ENCODE measurements at places on chromosomes 2 and 18.

GRCh38 chr2:158718851-158719250 is 76.3 kb upstream of the DAPL1 start:
- DNase-seq = no peak

GRCh38 chr2:149544692-149545091 is 42.9 kb downstream of the MMADHC start:
- no peak for DNase-seq

DNA sequence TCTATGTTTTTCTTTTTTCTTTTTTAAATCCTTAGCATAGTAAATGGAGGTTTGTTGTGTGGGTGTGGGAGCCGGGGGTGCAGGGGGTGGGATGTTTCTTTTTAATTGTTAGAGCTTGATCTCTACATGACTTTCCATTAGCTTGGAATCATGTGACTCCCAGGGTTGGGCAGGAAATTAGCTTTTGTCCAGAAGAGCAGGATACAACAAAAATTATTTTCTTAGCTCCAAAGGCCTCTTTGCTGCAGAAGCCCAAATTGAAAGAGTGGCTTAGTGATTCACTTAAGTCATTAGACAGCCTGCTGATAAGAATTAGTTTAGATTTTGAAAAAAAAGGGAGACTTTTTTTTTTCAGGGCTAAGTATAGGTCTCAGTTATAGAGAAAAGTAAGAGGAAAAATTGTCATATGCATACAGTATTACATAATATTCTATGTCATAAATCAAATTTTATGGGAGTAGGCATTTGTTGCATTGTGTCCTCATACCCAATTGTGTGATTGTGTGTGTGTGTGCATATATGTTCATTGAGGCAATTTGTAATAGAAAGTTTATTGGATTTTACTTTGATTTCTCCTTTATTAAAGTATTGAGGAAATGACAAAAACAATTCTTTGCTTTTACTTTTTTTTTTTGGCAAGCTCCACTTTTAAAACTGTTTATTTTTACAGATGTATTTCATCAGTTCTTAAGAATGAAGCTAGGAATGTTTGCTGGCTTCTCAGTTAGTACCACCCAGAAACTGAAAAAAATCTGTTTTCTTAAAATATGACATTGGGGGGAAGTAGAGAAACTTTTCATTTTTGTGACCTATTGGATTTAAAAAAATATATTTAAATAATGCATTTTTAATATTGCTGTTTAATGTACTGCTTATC is 47.4 kb downstream of the TSPYL6 start:
- DNase-seq = no peak

- DNase-seq = no peak
Measured at GRCh38 chr2:43194121-43194869, 32.1 kb downstream of the ZFP36L2 start.

- DNase-seq = no peak
Measured at GRCh38 chr18:46596119-46596518, 60.9 kb downstream of the LOXHD1 start.

DNA sequence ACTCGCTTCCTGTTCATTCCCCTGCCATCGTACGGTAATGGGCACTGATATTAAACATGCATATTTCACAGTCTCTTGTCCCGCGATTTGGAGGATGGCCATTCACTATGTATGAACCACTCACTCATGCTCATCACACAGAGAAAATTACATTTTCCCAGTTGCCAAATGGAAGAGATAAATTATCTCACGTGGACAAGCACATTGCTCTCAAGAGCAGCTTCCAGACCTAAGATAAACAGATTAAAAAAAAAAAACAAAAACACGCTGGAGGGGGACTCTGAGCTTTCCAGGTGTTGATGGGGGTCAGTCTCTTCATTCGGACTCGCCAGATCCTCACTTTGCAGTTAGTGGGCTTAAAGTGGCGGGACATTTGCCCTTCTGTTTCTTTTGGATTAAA is 1.7 kb upstream of the MAPK4 start:
- DNase-seq = no peak

GRCh38 chr18:29653671-29654215 is 1388.8 kb downstream of the DSC3 start:
- no peak for DNase-seq

- no peak for DNase-seq
Measured at GRCh38 chr2:70191244-70191735, 471 bp upstream of the C2orf42 start.

GRCh38 chr2:159513745-159514144 is 102.6 kb downstream of the BAZ2B start:
- no peak for DNase-seq

DNA sequence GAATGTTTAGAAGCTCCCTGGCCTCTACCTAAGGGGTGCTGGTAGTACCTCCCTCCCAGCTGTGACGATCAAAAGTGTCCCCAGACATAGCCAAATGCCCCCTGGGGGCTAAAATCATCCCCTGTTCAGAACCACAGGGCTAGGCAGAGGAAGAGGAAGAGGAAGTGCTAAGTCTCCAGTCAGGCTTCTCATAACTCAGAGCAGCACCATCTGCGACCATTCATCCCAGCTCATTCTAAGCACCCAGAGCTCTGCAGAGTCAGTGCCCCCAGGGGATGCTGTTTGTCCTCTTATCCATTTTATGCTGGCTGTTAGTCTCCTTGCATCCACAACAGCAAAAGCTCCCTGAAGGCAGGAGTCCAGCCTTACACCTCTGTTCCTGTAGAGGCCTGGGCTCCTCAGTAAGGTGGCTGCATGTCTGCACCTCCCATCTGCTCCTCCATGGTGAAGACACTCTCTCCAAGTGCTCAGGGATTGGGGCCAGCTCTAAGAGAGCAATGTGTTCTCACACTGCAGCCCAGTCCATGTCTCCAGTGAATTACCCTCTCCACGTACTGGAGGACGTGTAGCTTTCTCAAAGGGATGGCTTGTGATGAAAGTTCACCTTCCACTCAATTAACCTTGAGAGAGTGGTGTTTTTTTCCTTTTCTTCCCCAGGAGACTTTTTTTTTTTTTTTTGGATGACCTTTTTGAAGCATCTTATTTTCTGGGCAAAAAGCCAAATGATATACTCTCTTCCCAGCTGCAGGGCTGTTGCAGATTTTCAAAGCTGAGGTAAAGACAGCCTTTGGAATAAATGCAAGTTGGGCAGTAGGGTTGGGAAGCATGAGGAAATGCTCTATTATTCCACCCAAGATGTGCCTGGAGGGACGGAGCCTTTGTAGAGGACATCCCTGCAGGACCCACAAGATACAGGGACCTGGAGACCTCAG is 158.9 kb upstream of the SLC14A2 start:
- peak; percentile 48 for DNase-seq

GRCh38 chr18:13374468-13375301 is 156.1 kb downstream of the LDLRAD4 start:
- no peak for DNase-seq

DNA sequence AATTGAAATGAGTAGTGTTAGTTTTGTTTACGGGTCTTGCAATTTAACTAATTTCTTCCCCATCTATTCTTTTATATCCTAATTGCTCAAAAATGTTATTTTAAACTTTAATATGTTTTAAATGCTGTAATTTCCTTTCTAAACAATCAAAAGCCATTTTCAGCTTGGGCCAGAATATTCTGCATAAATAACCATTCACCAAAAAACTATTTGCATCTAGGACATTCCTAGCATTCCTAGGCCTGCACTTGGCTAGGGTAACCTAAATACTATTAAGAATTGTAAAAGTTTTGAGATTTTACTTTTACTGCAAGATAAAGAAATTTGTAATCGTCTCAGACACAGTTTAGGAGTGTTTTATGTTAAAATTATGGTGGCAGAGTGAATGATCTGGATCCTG is 7.8 kb upstream of the ETAA1 start:
- DNase-seq = no peak

GRCh38 chr2:70651014-70651413 is 97.4 kb upstream of the TGFA start:
- DNase-seq = no peak

DNA sequence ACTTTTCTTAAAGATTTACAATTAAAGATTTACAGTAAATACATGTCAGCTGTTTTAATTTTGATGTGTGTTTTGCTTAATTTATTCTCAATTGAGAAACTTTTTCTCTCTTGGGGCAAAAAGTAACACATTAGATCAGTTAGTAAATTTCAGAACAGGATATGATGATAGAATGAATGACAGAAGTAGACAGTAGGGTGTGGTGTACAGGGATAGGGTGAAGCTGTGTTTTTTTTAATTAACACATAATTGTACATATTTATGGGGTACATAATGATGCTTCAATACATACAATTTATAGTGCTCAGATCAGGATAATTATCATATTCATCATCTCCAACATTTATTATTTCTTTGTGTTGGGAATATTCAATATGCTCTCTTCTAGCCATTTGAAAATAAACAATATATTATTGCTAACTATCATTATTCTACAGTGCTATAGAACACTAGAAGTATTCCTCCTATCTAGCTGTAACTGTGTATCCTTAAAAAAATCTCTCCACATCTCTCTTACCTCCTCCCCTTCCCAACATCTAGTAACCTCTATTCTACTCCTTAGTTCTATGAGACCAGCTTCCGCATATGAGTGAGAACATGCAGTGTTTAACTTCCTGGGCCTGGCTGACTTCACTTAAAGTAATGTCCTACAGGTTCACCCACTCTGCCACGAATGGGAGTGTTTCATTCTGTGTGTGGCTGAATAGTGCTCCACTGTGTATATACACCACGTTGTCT is 175.2 kb downstream of the SNTG2 start:
- DNase-seq = no peak

GRCh38 chr2:96396095-96396494 is 60.5 kb downstream of the NCAPH start:
- DNase-seq = peak; percentile 35

Data from MV-4-11 (cell line).